ENCODE measurements at places on chromosomes 12 and 14.

DNA sequence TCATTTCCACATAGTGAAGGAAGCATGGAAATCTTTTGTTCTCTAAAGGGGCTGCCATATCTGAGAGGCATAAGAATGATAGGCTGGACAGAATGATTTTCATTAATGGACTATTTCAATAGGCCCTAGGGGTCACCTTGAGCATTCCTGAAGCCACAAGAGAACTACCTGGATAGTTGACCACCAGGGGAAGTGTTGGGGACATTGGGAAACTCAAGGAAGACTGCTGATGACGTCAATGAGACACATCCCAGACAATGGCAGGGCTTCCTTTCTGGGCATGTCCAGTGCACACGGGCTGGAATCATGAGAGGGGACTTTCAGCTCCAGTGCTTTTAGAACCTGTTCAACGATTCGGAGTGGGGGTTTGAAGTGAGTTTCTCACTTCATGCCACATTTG, 48.8 kb upstream of the CHST11 start:
- DNase-seq, result no peak

GRCh38 chr14:68308726-68309520, 483.9 kb downstream of the ZFP36L1 start:
- DNase-seq, result no peak

GRCh38 chr12:91142221-91142631, 30.9 kb upstream of the LUM start:
- DNase-seq, result no peak

- no peak for DNase-seq
Measured at GRCh38 chr12:111267144-111267543, 101.8 kb downstream of the PHETA1 start.

- DNase-seq, result no peak
Measured at GRCh38 chr12:64387197-64387816, 3.3 kb downstream of the C12orf56 start.

GRCh38 chr14:77123381-77124325, 17.9 kb downstream of the ZDHHC22 start:
- peak; percentile 78 for DNase-seq

GRCh38 chr12:13181375-13182070, 15.0 kb upstream of the EMP1 start:
- no peak for DNase-seq

- DNase-seq, result no peak
Measured at GRCh38 chr14:71526388-71526787, 405.8 kb upstream of the RGS6 start.

DNA sequence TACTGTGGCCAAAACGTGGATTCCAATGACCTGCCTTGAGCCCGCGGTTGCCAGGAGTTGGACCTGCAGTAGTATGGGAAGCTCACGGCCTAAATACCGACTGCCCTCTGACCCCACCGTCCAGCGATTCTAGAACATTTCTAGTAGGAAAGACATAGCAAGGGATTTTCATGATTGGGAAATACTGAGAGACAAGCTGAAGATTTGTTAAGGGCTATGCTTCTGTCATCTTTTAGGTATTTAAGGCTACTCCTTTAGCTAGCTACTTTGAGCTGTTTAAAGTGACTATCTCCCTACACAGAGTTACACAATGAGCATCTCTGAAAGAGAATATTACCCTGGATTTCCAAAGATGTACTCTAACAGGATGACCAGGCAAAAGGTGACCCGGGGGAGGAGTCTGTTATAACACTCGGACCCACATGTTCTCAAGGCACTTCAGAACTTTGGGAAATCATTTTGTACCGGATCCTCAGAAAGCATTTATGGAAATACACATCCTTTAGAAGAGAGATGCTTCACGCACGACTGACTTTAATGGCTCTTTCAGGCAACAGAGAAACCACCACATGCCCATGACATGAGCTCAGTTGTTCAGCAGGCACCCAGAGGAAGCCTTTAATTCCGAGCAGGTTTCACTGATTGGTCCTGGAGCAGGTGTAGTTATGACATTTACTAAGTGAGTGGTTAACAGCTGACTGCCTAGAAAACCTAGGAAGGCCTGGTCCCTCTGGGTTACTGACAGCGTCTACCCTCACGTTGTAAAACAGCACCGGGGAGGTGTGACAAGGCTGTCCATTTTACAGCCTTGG, 4.2 kb downstream of the BAG5 start:
- DNase-seq, result no peak

- no peak for DNase-seq
Measured at GRCh38 chr12:114799574-114800487, 115.9 kb upstream of the TBX3 start.

DNA sequence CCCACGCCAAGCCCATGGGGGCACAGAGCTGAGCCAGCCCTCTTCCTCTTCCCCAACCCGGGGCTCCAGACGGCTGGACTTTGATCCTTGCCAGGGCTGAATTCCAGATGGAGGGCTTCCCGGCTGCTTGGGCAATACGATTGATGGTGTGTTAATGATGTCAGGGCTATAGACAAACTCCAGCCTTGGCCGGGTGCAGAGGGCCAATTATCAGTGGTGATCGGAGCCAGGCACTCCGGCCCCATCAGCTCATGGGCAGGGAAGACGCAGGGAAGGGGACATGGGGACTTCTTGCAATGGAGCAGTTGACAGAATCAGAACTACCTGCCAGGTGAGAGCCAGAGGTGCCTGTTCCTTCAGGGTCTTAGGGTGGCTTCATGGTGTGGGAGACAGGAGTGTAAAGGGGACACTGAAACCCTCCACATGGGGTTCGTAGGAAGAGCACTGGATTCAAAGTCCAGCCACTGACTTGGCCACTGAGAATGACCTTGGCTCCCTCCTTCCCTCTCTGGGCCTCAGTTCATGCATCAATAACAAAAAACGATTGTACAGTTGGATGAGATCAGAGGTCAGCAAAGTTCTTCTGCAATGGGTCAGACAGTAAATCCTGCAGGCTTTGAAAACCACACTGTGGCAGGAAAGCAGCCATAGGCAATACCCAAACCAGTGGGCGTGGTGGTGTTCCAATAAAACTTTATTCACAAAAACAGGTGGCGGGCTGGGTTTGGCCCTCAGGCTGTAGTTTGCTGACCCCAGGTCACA, 333.7 kb downstream of the MED13L start:
- DNase-seq, result no peak

- no peak for DNase-seq
Measured at GRCh38 chr12:38847247-38847646, 58.1 kb downstream of the CPNE8 start.

- no peak for DNase-seq
Measured at GRCh38 chr12:108333898-108334699, 5.0 kb downstream of the CMKLR1 start.

GRCh38 chr12:104292872-104293794, 10.4 kb upstream of the EID3 start:
- no peak for DNase-seq

DNA sequence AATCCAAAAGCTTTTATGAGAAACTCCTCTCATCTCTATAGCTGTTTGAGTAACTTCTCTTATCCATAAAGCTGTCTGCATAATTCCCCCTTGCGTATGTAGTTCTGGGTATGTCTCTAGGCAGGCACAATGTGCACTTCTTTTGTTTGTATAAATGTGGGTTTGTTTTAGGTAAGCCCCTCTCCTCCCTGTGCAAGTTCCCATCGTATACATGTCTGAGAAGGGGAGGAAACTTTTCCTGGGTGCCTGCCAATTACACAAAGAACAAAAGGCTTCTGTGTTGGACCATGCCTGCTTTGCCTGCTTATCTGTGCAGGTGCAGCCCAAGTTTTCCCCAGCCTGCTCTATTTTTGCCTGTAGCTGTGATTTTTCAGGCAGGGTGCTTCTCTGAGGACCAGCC, 96.7 kb downstream of the CCER1 start:
- DNase-seq, result peak; percentile 0

- DNase-seq, result no peak
Measured at GRCh38 chr12:59158066-59158465, 237.8 kb upstream of the LRIG3 start.

DNA sequence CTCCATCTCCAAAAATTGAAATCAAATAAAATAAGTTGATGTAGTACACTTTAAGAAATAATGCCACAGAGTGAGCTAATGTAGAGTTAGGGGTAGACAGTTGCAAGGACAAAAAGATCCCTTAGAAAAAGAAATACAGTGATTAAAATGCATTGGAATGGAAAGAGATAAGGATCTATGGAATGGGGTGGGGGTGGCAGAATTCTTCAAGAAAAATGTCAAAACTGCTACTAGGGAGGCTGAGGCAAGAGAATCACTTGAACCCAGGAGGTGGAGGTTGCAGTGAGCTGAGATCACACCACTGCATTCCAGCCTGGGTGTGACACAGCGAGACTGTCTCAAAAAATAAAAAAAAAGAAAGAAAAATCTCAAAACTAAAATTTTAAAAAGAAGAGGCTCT, 6.5 kb downstream of the OLR1 start:
- DNase-seq, result no peak
